NCI-H1694 treated with DMSO at 0.1 percent for 48 hours (cell line): ENCODE measurements at places on chromosomes 16 and 17.

DNA sequence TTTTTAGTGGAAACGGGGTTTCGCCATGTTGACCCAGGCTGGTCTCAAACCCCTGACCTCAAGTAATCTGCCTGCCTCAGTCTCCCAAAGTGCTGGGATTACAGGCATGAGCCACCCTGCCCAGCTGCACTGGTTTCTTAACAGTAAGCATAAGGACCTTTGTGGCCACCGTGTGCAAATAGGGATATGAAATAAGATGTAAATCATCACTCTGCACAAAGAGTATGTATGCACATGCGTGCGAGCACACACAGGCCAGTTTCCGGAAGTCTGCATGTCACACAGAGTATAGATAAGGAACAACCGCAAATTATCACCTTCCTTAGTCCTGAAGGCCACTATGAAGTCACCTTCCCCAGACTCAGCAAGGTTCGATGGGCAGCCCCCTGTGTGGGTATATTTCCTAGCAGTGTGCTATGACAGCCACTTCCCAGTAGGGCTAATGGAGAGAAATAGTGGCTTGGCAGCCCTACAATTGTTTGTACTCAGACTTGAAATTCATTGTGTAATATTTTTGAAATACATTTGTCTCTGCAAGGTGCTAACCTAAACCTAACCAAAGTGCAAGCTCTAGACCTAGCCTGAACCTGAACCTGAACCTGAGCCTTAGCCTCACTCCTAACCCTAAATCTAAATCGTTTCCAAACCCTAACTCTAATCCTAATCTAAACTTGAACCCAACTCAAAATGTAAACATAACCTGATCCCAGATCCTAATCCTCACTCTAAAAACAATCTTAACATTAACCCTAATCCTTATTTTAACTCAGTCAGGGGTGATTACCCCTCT is 48.4 kb upstream of the SKAP1 start:
- no peak for DNase-seq

- DNase-seq = no peak
These were observed 12.1 kb upstream of the TRAP1 start for GRCh38 chr16:3729161-3730112.

DNA sequence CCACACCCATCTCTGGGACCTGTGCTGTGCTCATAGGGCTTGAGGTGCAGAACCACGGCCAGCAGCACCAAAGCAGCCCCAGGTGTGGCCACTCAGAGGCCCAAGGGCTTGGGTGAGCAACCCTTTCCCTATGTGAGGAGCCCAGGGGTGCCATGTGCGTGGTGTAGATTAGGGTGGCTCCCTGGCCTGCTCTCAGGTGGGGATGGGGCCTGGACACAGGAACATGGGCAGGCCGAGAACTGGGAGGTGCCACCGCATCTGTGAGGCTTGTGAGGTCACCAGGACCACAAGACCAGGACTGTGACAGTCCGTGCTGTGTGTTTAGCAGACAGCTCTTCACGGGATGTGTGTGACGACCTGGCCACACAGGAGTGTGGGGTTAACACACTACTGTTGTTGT is 103.5 kb upstream of the ZNF750 start:
- DNase-seq = no peak

DNA sequence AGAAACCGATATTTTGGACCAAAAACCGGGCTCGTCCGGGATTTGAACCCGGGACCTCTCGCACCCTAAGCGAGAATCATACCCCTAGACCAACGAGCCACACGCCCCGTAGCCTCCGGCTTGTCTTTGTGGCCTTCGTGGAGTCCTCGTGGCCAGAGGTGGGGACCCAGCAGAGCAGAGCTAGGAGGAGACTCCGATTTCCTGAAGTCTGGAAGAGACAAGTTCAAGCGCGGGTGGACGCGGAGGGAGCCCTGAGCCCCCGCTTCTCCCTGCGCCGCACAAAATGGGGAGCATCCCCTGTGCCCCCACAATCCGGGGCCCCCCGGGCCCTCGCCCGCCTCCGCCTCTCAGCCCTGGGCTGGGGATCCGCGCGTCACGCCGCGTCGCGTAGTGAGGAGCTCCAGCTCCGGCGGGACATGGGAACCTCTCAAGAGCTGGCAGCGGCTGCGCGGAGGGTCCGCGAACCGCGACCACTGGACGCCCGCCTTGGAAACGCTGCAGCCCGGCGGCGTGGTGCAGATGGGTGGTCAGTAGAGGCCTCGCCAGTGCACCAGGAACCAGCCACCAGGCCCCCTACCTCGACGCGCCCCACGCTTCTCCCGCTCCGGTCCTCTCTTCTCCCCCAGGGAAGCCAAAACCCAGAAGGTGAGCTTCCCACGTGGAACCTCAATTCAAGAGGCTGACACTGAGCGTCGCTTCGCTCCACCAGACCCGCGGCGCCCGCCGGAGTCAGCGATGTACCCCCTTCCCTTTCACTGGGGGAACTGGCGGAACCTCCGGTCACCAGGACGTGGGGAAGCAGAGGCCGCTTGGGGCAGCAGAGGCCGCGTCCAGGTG is 5.2 kb upstream of the OR1F1 start:
- DNase-seq = no peak
